ENCODE measurements at places on chromosomes 4 and X.

- DNase-seq = no peak
Measured at GRCh38 chr4:143441678-143442077, 71.8 kb upstream of the SMARCA5 start.

DNA sequence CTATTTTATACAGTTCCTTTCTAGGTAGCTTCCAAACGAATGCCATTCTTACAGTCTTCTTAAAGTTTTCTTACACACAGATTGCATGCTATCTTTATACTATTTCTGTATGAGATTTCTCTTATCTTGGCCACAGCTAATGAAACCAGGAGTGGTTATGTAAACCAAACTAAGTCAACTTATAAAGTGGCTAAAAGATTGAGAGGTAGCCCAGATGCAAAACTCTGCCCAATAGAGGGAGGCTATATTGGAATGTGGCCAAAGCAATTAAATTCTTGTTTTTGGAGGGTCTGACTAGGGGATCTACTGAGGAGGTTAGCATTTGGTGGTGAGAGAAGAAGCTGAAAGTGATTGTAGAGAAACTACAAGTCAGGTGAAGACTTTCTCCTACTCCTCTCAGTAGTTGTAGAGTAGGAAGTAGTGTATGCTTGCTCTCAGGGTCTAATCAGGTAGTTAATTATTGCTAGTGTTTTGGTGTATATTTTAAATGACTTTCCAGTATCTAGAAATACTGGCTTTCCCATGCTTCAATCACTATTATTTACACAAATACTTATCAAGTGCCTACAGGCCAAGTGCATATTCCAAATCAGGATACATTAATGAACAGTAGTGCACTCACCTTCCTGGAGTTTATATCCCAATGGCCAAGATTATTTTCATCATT is 104.2 kb upstream of the HPGD start:
- no peak for DNase-seq

- peak; percentile 7 for DNase-seq
Measured at GRCh38 chr4:825063-825970, 612 bp downstream of the CPLX1 start.

GRCh38 chr4:133186845-133187244 is 37.8 kb downstream of the PCDH10 start:
- DNase-seq = no peak

DNA sequence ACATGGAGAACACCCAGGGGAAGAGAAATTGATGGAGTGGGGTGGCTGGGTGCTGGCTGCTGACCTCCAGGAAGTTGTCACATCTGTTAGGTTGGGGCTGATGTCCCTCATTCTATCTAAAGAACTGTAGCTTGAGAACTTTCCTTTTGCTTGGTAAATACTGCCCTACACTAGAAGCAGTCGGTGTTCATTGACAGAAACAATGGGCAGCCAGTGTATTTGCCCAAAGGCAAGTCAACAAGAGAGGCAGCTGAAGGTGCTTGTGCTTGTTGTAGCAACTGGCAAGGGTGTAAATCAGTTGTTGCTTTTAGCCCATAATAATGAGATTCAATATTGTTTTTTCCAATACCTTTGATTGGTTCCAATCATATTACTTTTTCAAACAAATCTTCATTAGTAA is 956 bp downstream of the TMEM154 start:
- DNase-seq = no peak

DNA sequence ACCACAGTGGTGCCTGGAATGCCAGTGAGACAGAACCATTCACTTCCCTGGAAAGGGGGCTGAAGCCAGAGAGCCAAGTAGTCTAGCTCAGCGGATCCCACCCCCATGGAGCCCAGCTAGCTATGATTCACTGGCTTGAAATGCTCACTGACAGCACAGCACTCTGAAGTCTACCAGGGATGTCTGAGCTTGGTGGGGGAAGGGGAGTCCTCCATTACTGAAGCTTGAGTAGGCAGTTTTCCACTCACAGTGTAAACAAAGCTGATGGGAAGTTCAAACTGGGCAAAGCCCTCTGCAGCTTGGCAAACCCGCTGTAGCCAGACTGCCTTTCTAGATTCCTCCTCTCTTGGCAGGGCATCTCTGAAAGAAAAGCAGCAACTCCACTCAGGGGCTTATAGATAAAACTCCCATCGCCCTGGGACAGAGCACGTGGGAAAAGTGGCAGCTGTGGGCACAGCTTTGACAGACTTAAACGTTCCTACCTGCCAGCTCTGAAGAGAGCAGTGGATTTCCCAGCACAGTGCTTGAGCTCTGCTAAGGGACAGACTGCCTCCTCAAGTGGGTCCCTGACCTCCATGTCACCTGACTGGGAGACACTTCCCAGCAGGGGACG is 32.0 kb downstream of the NAP1L2 start:
- DNase-seq = no peak

- no peak for DNase-seq
Measured at GRCh38 chr4:155703486-155704247, 37.0 kb downstream of the GUCY1A1 start.

- no peak for DNase-seq
Measured at GRCh38 chrX:42247241-42247640, 323.9 kb upstream of the CASK start.

DNA sequence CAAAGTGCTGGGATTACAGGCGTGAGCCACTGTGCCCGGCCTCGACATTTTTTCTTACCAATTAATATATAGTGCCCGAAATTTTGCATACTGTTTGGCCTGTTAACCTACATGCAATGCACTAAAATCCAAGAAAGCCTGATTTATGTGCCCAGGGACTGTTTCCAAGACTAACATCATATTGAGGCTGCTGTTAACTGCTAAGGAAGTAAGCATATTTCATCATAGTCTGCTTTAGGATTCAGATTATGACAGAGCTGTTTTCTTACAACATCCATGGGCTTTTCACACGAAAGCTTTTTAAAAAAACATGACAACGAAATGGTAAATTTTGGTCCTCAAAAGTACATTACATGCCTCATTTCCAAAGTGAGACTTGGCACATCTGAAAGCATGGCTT is 84.4 kb downstream of the STOX2 start:
- DNase-seq = no peak

GRCh38 chr4:128107766-128108165 is 46.7 kb downstream of the LARP1B start:
- no peak for DNase-seq
